SK-N-MC (cell line): ENCODE measurements at places on chromosomes 2 and 18.

GRCh38 chr2:25112113-25112512 lies 56.3 kb downstream of the POMC start:
- DNase-seq = no peak

DNA sequence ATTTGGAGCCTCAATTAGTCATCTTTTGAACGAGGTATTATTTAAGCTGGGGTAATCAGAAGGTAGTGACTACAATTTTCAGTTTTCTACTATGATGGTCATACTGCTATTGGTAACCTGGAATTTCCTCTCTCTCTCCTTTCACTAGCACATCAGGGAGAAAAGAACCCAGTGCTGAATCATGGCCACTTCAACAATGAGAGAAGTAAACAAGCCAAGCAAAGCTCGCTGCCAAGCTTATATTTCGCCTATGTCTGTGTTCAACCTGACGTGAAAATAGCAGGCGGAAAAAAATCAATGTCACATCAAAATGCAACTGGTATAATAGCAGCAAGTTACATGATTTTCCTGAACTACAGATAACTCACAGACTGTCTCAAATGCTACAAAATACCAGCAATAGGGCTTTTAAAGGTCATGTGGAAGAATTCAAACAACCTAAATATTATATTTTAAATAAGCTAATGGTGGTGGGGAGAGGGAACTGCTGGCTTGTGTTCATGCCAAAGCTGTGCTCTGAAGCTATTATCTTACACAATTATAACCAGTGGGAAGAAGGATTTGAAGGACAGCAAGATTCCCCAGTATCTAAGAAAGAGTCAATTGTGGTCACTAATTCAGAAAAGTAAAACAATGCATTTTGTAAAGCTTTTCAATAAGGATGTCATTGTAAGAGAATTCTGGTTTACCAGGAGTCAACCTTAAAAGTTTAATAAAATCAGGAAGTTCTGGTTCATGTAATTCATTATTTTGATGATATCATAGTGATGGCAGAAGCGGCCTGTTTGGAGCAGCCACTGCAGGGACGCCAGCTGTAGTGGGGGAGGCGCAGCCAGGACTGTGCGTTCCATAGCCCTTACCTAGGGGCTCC lies 38.0 kb downstream of the RNF152 start:
- no peak for DNase-seq

- DNase-seq = no peak
Observed at GRCh38 chr2:9378433-9379390, 44.6 kb downstream of the ITGB1BP1 start.

DNA sequence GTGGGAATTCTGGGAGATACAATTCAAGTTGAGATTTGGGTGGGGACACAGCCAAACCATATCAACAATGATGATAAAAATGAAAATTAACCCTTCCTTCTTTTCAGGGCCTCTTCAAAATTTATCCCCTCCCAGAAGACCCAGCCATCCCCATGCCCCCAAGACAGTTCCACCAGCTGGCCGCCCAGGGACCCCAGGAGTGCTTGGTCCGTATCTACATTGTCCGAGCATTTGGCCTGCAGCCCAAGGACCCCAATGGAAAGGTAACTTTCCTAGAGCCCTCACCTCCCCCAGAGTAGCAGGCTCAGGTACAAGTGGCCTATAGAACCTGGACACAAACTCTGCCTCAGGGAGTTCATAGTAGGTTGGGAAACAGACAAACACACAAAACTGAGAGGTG lies 205.4 kb downstream of the DYSF start:
- no peak for DNase-seq

DNA sequence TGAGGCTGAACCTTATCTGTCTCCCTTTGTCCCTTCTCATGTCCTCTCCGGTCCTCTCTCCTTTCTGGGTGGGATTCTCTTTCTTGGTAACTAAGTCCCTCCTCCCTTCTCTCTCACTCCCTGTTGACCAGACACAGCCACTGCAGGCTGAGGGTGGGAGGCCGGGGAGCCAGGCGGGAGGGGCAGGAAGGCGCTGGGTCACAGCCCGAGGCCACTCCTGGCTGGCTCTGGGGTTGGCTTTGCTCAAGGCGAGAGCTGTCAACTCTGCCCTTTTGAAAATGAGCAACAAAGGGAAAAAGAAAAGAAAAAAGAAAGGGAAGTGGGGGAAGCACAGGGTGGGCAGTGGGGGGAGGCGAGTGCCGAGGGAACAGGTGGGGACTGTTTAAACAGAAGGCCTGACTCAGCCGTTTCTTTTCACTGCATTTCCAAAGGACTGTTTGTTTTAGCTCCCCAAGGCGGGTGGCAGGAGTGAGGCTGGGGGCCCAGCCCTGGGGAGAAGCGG lies 70.5 kb upstream of the IGFBP5 start:
- no peak for DNase-seq

- DNase-seq = no peak
Observed at GRCh38 chr2:225270861-225271260, 128.6 kb upstream of the NYAP2 start.
